ENCODE measurements at places on chromosomes 16 and 17.

- no peak for DNase-seq
Observed at GRCh38 chr17:70772761-70773160, 603.4 kb downstream of the KCNJ2 start.

- no peak for DNase-seq
Observed at GRCh38 chr16:85686912-85687591, 1.7 kb downstream of the GINS2 start.

DNA sequence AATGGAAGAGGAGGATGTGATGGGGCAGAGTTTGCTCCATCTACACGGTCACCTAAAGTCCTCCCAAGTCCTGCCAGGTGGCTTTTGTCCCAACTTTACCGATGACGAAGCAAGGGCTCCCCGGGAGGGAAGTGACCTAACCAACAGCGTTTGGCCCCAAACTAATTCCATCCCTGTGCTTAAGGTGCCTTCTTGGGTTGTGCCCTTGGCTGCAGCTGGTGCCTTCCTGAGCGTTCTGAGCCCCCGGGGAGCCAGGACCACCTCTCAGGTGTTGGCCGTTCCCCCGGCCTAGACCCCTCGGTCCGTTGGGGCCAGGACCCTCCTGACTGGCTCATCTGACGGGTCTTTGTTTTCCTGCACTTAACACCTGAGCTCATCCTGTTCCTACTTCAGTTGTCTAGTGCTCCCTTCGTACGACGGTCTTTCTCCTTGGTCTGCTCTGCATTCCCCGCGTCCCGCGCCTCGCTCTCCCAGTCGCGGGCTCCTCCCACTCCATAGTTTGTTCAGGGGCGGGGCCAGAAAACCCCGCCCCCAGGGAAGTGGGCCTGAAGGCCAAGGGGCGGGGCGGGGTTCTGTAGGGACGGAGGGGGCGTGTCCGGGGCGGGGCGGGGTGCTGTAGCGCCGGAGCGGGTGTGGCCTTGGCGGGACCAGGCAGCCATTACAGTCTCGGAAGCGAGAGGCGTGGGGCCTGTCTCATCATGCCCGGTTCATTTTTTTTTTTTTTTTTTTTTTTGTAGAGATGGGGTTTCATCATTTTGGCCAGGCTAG, 822 bp upstream of the ZSCAN10 start:
- DNase-seq = peak; percentile 92

DNA sequence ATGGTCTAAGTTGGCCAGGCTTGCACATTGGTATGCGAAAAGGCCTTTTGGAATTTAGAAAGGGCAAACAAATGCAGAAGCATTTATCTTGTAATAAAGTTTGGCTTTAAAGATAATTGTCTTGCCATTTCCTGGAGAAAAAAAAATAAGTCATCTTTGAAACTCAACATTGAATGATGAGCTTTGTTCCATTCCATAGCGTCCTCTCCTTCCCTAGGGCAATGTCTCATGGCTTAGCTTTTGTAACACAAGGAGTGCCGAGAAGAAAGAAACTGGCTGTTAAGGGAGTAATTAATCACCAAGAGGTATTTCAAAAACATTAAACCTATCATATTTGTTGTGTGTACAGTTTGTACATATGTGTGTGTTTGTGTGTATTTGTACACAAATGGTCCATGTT, 372.3 kb downstream of the NPIPA8 start:
- no peak for DNase-seq

DNA sequence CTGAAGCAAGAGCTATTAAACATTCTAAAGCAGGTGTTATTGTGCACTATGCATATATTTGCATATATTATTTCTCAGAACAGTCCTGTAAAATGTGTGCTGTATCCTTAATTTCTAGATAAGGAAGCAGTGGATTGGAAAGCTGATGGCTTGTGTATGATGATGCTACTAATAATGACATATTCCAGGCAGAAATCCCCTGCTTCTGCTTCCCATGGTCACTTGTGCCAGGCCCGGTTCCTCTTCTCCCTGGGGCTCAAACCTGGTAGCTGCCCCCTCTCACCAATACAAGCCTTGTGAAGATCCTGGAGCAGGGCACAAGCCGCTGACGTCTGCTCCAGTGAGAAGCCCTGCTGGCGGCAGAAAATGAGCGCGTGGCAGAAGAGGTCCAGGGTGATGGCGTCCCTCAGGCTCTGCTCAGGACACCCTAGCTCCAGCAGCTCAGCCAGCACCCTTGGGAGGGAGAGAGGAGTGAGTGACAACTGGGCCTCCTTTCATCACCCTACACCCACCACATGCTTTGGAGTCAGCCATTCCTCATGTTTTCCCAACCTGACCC, 1.8 kb downstream of the CFAP119 start:
- peak; percentile 65 for DNase-seq

- DNase-seq = no peak
Observed at GRCh38 chr16:31876951-31877828, 3.6 kb downstream of the ZNF267 start.

GRCh38 chr17:36151891-36152638, 24.4 kb downstream of the TBC1D3B start:
- no peak for DNase-seq

GRCh38 chr16:85610059-85610445, 3.1 kb upstream of the GSE1 start:
- no peak for DNase-seq

DNA sequence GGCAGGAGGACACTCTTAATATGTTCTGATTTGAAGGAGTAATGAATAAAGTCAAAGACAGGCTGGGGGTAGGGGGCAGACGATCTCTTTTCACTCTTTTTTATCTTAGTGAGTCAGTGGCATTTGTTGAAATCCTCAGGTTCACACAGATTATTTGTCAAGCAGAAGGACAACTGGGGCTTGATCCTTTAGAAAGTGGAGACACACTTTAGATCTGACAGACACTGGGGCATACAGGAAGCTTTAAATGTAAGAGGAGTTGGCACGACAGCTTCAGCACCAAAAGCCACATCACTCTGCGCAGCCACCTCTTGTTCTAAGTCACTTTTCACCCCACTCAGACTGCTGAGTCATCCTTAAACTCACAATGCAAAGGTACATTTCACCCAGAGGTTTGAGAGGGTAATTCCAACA, 121.5 kb downstream of the STXBP4 start:
- DNase-seq = no peak

GRCh38 chr17:55004484-55004883, 35.9 kb downstream of the STXBP4 start:
- no peak for DNase-seq

DNA sequence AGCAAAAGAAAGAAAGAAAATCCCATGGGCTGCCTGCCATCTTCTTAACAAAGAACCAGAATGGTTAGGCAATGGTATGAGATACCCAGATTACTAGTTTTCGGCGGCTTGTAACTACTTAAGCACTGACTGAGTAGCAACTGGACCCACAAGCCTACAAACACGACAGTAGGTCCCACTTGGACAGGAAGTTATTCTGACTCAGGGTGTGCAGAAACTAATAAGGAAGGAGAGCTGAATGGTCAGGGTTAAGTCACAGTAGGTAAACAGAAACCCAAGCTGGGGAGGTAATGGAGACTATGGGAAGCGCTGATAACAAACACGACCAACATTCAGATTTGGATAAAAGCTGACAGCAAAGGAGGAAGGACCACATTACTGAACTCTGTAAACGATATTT, 10.4 kb upstream of the HLF start:
- DNase-seq = no peak

DNA sequence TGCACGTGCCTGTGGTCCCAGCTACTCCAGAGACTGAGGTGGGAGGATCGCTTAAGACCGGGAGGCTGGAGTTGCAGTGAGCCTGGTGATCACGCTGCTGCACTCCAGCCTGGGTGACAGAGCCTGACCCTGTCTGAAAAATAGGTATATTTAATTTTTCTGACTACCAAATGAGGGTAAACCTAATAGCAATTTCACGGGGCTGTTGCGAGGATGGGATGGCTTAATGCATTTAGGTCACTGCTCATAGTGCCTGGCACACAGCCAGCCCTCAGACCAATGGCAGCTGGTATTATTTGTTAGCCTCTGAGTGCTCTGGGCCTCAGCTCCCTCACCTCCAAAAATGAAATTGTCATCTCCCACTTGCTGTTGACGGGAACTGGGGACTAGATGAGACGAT, 5.9 kb upstream of the CDIP1 start:
- no peak for DNase-seq

DNA sequence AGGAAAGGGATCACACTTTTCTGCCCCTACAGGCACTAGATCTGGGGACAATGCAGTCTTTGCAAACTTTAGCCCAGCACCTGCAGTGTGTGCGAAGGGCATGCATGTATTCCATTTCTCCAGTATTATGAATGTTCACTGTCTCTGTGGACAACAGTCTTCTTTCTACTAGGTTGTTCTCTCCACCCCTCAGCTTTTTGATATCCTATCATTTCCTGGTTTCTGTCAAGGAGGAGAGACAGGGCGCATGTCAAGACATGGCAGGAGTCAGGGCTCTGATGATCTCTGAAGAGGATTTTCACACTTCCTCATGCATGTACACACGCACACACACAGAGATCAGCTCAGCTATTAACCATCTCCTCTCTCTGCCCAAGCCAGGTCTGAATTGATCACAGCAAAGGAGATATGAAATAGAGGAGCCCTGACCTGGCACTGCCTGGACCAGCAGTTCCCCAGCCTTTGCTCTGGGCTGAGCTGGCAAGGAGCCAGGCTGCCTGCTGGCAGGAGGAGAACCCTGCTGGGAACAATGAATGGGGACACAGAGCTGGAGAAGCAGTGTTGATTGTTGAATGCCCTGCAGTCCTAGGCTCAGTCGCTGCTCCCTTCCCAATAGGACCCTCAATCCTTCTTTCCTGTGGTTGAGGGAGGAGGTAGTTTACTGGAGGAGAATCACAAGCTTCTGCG, 2.6 kb downstream of the GPR179 start:
- no peak for DNase-seq

- no peak for DNase-seq
Observed at GRCh38 chr17:14351493-14351892, 50.6 kb downstream of the HS3ST3B1 start.

- DNase-seq = no peak
Observed at GRCh38 chr16:64398793-64399192, 723.1 kb downstream of the CDH11 start.

DNA sequence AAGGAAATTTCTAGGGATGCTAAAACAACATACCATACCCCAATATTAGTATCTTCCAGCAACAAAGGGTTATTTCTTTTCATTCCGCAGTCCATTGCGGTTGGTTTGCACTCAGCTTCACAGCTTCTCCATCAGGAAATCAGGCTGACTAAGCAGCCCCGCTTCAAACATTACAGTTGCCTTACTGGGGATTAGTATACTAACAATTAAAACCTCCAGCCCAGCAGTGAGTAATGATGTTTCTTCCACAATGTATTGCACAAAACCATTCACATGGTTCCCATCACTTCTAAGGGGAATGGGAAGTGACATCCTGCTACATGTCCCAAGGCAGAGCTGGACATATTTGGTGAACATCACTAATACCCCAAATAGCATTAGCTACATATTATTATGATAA, 1384.9 kb downstream of the CDH8 start:
- no peak for DNase-seq

DNA sequence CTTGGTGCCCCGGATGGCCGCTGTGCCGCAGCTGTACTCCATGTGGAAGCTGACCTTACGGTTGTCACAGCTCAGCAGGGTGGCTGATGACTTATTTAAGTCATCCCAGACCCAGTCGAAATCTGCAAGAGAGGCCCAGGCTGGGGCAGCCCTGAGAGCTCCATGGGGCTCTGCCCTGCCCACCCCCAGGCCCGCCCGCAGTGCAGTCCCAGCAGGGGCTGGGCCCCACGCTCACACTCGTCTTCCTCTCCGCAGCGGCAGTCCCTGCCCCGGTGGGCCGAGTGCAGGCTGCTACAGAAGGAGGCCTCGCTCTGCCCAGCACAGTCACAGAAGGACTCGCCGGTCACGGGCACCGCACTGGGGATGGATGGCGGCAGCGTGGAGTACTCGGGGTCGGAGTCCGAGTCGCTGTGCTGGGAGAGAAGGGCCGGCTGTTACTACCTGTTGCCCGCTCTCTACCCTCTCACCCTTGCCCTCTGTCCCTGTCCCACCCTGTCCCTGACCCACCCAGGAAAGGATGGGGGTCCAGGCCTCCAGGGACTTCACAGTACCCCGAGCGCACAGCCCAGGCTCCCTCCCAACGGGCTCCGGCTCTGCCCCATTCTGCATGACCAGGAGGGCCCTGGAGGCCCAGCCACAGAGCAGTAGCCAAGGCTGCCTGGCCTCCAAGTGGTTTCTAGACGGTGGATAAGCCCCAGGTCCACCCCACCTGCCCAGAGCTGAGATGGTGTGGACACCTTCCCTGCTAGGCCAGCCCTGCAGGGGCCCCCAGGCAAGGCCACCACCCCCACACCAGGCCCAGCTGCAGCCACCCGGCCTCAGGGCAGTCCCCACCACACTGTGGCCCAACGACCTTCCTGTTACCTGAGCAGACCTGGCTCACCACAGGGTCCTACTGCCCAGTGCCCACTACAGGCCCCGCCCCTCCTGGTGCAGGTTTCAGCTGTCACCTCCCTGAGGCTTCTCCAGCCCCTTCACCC, 3.9 kb downstream of the SPSB3 start:
- DNase-seq = no peak

GRCh38 chr17:74042744-74043486, 160.6 kb upstream of the RPL38 start:
- DNase-seq = no peak

DNA sequence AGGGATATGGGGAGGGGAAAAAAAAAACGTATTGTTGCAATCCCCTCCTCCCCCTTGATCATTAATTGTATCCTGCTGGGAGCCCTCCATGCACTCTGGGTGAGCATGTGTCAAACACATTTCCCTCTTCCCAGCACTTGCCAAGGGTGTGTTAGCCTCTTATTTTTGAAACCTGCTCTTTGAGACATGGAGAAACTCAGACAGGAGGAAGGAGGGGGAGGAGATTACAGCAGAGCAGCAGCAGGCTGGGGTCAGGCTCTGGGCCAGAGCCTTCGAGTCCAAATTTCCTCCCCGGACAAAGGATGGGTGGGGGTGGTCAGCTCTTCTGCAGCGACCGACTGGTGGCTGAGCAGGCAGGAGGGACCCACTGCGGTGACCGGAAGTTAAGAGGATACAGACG, 64.7 kb downstream of the SOX9 start:
- DNase-seq = no peak

GRCh38 chr17:4340914-4341615, 25.4 kb downstream of the UBE2G1 start:
- no peak for DNase-seq

Measured in HL-60 (cell line).